ENCODE measurements at places on chromosomes 7 and 10.

DNA sequence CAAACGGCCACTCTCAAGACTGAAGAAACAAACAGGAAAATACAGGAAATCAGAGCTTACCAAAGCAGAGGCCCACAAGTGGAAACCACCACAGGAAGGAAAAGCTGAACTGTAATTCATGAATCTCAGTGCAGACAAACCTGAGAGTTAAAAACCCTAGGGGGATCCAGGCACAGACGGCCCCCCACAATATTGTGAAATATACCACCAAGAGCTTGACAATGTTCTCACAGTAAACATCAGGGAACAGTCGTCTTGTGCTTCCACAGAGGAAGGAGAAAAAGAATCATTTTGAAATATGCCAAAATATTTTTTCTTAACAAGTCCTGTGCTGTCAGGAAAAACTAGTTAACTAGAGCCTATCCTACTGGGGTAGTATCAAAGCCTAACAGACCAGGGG lies 68.2 kb upstream of the NRG3 start:
- no peak for DNase-seq

- no peak for DNase-seq
These were observed 15.1 kb downstream of the NUDT1 start for GRCh38 chr7:2257046-2257551.

DNA sequence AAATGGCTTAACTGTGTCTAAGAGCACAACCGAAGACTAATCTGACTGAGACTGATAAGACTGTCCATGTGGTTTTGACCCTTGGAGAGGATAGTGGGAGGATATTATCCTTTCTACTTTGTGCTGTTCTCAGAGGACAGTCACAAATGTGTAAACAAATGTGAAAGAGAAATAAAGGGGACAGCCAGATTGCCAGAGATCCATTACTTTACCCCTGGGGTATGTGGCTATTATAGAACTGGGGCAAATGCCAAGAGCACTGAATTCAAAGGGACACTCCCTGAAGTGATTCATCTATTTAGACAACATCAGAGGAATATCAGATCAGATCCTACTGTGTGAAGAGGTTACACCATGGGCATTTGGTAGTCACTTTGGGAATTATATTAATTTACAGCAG lies 154.7 kb downstream of the RNLS start:
- no peak for DNase-seq

DNA sequence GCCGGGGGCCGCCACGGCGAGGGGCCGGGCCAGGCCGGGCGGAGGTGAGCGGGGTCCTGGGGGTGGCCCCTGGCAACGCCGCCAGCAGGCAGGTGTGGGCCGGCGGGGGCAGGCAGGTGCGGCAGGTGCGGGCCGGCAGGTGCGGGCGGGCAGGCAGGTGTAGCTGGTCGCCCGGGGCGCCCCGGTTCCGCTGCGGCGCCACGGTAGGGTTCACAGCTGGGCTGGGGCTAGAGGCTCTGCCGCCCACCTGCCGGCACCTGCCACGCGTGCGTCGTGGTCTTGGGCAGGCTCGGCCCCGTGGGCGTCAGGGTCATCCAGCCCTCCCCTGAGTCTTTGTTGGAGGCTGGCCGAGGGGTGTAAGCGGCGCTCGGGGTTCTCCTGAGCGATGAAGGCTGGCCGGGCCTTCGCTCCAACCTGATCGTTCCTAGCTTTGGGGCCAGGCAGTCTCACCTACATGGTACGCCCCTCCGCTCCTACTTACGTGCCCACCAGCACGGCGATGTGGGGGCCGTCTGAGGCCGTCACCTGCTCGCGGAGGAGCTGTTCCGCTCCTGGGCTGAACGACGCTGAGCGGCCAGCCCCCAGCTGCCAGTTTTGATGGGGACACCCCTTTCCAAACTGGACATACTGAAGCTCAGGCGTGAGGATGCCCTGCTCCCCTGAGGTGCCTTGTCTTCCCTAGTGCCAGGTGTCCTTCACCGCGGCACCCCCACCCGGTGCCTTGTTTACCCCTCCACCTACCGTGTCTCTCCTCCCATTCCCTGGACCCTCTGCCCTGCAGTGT lies 493 bp downstream of the ZMIZ2 start:
- no peak for DNase-seq

DNA sequence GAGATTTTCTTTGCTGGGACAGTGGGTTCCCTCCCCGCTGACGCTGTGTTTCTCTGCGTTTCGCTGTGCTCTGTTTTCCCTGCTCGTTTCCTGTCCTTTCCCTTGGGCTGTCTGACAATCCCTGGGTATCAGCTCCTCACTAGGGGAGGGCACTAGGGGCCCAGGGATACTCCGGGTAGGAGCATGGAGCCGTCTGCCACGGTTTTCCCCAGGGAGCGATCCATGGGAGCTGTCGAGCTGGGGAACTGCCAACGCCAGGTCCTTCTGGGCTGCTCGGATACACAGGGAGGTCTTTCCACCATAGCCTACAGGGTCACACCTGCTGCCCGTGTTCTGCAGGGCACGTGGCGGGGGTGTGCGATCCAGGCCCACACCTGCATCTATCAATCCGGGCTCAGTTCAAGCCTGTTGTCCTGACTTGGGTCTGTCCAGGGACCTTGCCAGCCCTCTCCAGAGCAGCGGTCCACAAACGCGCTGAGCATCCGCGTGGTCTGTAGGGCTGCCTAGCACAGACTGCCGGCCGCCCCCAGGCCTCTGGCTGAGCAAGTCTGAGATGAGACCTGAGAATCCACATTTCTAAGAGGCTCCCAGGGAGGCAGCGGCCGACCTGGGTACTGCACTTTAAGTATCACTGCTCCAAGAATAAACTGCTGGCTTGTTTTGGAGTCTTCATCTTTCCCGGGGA lies 263.1 kb downstream of the ELFN1 start:
- DNase-seq: no peak

DNA sequence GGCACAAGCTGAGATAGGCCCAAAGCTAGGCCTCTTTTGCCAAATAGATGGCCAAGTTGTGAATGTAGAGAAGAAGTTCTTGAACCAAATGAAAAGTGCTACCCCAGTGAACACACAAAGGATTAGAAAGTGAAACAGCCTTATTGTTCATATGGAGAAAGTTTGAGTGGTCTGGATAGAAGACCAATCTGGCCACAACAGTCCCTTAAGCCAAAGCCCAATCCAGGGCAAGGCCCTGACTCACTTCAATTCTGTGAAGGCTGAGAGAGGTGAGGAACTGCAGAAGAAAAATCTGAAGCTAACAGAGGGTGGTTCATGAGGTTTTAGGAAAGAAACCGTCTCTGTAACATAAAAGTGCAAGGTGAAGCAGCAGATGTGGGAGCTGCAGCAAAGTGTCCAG lies 18.7 kb upstream of the ATP6V0A4 start:
- DNase-seq: no peak

- DNase-seq: no peak
These were observed 12.5 kb upstream of the HERPUD2 start for GRCh38 chr7:35707422-35707821.

DNA sequence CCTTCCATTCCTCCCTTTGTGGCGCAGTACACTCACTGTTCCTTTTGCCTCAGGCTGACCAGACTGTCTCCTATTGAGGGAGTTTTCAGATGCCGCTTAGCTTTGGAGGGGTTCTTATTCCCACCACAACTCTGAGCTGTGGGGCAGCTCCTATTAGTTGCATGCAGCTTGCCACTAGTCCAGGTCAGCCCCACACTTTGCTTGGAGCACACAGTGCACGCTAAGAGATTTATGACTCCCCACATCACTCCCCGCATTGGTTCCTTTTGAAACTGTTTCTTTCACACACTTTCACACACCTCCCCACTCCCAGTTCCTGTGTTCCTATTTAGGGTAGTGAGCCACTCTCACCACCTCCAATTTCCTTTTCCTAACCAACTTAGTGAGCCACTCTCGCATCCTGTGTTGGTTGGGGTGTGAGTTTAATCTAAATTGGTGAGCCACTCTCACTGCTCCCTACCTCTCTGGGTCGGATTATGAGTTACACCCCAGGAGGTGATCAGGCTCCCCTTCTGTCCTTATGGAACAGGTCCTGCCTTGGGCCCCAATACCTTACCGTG lies 10.4 kb upstream of the ZNF485 start:
- DNase-seq: no peak

- no peak for DNase-seq
These were observed 42.0 kb upstream of the ICA1 start for GRCh38 chr7:8303904-8304528.

DNA sequence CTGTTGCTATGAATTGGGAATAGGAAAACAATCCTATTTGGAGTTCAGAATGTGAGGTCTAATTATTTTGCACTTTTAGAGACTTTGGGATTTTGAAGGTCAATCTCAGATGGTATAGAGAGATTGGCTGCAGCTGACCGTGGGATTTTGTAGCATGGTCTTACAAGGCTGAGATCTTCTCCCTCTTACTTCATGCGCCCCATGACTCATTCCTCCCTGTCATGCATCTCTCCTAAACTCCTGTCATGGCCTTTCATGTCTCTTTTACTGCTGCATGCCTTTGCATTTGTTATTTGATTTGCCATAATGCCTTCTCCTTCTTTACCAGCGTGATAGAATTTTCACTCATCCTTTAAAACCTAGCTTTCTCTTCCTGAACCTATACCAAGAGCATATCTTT lies 133.1 kb downstream of the BBS9 start:
- no peak for DNase-seq

DNA sequence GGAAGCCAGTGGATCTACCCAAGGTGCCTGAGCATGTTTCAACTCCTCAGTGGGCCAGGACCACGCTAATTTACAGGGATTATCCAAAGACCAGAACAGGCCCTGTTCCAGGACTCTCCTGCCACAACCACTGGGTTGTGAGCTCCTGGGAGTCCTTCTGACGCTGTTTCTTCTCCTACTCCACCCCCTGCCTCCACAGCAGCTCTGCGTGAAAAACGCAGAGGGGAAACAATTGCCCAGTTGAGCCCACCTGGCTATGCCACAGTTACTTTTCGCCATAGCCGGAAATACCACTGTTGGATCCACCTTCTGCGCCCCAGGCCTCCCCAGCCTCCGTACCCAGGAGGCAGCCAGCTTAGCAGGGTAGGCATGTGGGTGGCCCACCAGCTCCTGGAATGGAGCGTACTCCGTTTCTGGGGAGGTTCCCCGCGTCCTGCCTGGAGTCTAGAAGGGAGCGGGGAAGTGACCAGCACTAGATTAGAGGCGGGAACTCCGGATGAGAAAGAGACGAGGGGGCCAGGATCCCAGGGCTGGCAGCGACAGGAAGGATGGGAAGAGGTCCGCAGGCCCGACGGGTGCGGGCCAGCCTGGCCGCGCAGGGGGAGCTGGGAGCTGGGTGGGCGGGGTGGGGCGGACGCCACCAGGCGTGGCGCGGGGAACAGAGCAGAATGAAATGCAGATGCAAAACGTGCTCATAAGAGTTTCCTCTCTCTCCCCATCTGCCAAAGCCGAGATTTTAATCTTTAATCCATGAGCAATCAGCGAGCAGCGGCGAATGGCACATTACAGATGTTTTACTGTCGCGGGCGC lies 32.1 kb upstream of the PAX2 start:
- DNase-seq: no peak

- DNase-seq: no peak
These were observed 250.7 kb downstream of the TNS3 start for GRCh38 chr7:47331179-47331565.

- no peak for DNase-seq
These were observed 537 bp downstream of the NAPEPLD start for GRCh38 chr7:103148131-103148993.

GRCh38 chr10:113639966-113640365 lies 23.9 kb downstream of the NRAP start:
- DNase-seq: no peak

DNA sequence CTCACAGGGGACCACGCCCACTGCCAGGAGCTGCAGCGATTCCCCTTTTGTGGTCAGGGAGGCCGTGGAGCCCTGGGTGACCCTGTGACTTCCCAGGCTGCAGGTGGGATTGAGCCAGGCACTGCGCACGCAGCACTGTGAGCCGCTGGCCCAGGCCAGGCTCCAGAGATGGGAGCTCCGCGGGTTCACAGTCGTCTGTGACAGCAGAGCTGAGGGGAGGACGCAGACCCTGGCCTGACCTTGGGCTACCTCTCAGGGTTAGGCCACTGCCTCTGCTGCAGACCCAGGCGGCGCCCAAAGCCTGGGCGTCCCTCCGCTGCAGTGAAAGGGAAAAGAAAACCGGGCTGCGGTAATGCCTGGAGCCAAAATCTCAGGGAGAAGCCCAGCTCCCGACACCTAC lies 107.5 kb upstream of the GPR26 start:
- DNase-seq: no peak
